ENCODE measurements at places on chromosomes 5 and 9.
A peak's percentile ranks its signal among the peaks of the same experiment; 100 is the strongest.

DNA sequence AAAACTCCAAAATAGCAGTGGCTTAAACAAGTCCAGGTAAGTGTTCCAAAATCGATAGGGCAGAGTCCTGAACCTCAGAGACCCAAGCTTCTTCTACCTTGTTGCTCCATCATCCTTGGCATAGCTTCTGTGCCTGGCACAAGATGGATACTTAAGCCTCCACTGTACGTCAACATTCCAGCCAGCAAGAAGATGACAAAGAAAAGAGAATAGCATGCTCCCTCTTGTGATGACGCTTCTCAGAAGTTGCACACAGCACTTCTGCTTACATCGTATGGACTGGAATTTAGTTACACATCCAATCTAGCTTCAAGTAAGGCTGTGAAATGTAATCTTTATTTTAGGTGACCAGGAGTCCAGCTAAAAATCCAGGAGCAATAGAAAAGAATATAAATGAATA lies 227.4 kb downstream of the ESM1 start:
- DNase-seq = no peak

- peak; percentile 74 for DNase-seq
Measured at GRCh38 chr5:16616536-16617273, at the start of gene RETREG1. RETREG1 (minus strand) TSS chr5:16616997; CDS start chr5:16616971, 26 bp downstream.

GRCh38 chr5:23451156-23451555 lies 56.3 kb upstream of the PRDM9 start:
- no peak for DNase-seq

- DNase-seq = no peak
Measured at GRCh38 chr5:94375801-94376200, 242.6 kb downstream of the KIAA0825 start.

DNA sequence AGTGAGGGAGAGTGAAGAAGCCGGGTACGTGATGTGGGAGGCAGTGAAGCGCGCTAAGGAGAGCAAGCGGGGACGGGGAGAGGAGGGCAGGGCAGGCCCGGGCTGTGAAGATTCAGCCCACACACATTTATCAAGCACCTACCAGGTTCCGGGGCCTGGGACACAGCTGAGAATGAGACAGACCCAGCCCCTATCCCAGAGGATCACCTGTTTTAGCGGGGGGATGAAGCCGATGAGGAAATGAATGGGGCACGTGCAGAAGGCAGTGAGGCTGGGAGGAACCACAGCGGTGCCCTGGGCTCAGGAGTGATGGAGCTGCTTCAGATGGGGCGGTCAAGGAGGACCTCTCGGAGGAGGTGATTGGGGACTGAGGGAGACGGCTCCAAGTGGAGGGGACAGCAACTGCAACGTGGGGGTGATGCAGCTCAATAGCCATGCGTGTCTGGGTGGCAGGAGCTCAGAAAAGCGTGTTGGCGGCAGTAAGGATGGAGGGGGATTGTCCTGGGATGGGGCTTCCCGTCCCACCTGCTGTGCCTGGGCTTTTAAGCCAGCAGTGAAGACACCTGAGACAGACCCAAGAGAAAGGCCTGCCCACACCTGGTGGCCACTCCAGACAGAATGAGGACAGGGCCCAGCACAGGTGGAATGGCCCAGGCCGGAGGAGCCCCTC lies 77.5 kb upstream of the UNC5A start:
- DNase-seq = no peak

DNA sequence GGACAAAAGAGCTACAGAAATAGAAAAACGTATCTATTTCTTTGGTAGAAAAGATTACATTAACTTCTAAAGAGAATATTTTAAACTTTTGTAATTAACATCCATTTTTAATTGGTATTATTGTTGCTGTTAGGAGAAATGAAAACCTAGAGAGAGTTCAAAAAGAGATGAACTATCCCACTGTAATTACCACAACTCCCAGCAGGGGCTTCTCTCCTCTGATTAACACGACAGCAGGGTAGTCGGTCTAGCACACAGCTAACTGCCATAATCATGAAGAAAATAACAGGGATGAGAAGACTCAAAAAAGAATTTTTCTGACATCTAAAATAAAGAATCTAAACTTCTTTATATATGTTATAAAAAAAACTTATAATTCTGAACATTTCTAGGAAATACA lies 86.2 kb upstream of the CDH9 start:
- no peak for DNase-seq

DNA sequence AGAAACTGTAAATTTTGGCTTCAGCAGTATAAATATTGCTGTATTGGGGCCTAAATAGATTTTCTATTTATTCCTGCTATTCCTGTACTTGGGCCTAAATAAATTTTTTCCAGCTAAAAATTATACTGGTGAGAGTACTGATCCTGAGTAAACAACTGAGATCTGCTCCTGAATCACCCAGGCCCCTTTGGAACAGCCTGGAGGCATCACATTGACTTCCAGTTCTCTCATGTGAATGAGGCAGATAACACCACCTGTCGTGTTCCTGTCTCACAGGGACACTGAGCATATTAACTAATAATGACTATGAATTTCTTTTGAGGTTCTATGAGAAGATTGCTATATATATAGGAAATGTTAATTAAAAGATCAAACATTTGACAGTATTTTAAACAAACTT lies 119.5 kb upstream of the PLCXD3 start:
- no peak for DNase-seq

DNA sequence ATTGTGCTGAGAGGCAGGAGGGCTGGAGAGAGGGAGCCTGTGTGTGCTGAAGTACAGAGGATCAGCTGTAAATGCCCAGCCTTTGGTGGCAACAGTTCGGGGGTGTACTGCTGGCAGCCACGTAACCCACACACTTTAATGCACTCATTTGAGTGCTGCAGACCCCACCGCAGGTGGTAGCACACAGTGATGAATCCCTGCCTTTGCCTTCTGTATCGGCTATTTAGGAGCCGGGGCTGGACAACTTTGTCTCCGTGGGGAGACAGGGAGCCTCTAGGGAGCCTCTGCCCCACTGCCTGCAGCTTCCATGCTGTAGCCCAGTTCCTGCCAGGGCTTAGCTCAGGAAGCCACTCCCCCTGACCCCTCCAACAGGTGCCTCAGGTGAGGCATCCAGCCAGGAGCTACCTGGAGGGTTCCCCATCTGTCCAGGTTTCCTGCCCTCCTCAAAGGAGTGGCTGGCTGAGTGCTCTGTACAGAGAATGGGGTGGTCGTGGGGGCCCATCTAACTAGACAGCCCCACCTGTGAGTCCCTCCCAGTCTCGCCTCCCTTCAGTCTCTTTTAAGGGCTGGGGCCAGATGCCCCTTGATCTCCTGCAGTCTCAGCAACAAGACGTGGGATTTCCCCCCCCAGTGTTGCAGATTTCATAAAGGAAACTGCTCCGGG lies 44.5 kb downstream of the SECISBP2 start:
- DNase-seq = no peak

DNA sequence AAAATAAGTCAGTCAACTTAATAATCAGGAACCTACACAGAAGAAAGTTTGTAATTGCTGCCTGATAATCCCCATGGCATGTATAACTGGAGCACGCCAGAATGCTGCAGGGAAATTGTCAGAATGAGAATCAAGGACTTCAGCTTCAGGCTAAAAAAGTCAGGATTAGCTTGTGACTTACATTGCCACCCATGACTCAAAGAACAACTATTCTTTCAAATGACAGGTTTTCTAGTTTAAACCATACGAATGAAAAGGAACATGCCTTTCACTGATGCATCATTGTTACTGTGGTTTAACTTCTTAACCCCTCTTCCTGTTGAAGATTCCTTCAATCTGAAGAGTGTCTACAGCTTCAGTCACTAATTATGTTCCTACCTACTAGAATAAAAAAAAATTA lies 112.4 kb downstream of the ISL1 start:
- DNase-seq = no peak

DNA sequence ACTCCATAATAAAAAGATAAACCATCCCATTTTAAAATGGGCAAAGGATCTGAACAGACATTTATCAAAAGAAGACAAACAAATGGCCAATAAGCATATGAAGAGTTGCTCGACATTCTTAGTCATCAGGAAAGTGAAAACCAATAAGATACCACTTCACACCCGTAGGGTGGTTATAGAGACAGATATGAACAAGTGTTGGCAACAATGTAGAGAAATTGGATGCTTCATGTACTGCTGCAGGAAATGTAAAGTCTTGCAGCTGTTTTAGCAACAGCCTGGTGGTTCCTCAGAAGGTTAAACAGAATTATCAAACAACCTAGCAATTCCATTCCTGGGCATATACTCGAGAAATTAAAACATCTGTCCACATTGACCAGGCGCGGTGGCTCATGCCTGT lies 42.5 kb downstream of the GTF3C4 start:
- no peak for DNase-seq

GRCh38 chr5:112154940-112155686 lies 264.0 kb downstream of the EPB41L4A start:
- no peak for DNase-seq

- no peak for DNase-seq
Measured at GRCh38 chr5:74950836-74951515, 84.8 kb upstream of the FAM169A start.

DNA sequence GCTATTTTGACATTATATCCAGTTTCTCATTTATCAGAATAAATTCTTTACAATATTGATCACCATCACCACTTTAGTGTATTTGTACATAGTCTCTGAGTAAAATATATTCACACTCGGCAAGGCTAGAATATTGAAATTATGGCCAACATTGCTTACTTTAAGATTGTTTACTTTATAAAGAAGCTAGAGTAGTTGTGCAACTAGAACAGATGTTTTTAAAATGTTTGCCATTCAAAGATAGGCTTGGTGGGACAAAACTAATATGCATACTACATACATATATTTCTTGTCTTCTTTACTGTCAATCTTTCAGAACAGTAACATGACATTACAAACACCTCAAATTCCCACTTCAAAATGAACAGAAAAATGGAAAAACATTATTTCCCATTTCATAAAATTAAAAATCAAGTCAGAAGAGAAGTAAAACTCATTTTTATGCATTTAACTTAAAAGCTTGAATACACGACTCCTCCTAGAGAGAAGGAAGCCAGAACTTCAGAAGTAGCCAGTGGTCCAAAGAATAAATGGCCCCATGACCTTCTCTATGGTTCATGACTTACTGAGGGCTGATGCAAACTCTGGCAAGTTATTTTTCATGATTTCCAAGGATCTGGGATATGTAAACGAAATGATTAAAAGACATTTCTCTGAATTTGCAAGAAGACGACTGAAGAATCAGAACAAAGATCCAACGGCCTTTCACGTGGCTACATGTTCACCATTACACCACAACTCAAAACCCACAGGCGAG lies 14.1 kb downstream of the MTX3 start:
- no peak for DNase-seq

DNA sequence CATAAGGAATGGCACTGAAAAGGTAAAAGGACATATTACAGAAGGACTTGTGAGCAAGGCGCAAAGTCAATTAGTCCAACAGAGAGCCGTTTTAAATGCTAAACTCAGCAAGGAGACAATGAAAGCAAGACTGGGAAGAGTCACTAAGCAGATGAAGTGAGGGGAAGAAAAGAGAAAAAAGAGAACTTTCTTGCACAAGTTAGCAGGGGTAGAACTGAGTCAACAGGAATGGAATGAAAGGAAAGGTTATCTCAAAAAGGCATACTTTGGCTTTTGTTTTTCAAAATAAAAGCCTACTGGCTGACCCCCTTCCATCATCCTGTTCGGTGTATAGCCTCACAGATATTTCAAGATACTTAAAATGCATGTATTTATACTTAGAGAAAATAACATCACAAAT lies 75.0 kb downstream of the NR6A1 start:
- DNase-seq = no peak

DNA sequence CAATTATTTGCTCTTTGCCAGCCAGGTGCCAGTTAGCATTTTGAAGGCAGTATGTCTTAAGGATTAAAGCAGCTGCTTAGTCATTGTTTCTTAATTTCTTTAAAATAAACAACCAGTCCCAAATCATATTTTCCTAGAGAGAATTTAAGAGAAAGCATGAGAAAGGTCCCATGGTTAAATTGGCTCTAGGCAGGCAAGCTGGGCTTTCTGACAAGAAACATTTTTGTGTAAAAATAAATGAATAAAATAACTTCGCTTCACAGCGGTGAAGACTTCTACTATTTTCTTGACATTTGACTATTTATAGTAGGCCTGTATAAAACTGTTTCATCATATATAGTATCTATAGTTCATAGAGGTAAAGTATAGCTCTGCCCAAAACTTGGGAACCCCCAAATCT lies 617.7 kb upstream of the C9orf72 start:
- DNase-seq = no peak

- no peak for DNase-seq
Measured at GRCh38 chr5:146848133-146848532, 30.4 kb downstream of the PPP2R2B start.

DNA sequence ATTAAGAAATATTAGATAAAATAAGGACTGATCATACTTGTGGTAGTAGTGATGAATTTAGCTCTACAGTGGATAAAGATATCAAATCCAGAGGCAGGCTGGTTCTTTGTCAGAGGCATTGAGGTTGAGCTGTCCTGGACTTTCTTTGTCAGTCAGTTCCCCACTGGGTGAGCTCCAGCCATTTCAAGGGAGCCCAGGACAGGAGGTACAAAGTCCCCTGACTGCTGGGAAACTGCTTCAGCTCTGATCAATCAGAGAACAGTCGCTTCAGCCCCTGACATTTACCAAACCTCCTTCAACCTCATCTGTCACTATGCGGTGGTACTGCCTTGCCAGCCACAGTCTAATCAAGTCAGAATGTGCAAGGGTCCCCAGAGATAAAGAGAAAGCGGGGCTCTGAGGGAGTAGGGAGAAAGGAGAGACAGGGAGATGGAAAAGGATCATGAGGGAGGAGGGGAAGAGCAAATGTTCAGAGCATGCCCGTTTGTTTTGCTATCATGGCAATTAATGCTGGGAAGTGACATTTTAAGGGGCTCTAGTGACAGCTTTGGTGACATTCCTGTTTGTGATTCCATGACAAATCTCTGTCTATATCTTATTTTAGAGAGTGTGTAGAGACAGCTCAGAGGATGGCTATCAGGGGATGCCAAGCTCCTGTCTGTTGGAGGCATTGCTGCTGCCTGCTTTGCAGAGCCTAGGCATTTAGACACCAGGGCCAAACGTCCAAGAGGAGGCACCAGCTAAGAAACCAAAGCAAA lies 223.2 kb downstream of the ASTN2 start:
- DNase-seq = no peak

DNA sequence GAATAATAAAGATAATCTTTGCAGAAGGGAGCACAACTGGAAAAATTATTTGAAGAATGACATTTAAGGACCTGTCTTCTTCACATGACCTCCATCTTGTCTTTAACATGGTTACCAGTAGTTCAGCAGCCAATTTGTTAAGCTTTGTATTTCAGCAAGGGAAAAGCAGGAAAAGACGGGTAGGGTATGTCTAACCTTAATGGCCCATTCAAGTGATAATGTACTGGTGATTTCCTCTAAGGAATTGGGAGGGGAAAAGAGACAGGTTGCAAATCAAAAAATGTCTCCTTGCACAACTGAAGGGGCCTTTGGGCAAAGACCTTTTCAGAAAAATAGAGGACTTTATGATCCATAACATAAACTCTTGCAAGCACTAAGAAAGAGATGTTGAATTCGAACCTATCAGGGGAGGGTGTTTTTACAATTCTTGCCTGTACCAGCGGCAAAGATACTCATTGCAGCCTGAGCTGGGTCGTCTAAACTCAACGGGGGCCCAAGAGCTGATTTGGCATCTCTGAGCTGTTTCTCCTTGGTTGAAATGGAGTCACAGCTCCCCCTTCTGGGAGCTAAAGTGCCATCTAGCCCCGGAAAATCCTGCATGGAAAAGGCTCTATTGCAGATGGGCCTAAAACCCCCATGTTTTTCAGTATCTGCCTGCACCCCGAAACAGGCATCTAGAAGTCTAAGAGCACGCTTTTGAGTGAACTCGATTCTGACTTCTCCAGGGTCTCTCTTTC lies 3.8 kb downstream of the BRINP1 start:
- DNase-seq = no peak

Measured in effector CD4-positive, alpha-beta T cell (primary cell).